Stimulated activated CD4-positive, alpha-beta T cell treated with anti-CD3 and anti-CD28 coated beads, Interleukin-15, amount 100 ng/mL, for 24 hours (primary cell): ENCODE measurements at places on chromosomes 2 and 18.

DNA sequence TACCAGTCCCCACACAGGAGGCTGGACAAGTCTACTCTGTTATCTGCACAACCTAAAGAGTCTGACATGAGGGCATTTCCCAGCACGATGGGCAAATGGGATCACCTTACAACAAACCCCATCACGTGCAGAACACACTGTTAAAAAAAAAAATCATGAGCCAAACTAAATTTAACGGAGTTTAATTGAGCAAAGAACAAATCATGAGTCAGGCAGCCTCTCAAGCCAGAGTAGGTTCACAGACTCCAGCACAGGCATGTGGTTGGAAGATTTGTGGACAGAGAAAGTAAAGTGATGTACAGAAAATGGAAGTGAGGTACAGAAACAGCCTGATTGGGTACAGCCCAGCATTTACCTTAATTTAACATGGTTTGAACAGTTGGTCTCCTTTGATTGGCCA, 59.9 kb downstream of the KYNU start:
- DNase-seq = no peak

- DNase-seq = no peak
These were observed 66.9 kb upstream of the CDC42EP3 start for GRCh38 chr2:37738266-37738885.

GRCh38 chr18:34913837-34914661, 127.2 kb upstream of the MAPRE2 start:
- no peak for DNase-seq

GRCh38 chr2:177731384-177731783, 338.8 kb downstream of the AGPS start:
- no peak for DNase-seq

DNA sequence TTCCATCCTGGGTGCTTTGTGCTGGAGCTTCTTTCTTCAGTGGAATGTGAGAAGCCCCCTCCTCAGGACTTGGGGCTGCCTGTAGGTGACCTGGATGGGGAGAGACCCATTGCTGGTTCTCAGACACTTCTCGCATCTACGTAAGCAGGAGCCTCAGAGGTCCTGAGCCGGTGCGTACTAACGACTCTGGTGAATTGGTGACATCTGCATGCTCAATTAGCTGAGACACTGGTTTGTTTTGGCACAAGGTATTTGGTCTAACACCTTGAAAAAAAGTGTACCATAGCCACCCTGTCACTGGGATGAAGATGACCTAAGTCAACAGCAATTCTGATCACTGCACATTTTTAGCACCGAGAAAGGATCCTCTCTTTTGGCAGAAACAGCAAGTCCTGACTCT, 57.7 kb downstream of the LRRC30 start:
- no peak for DNase-seq

GRCh38 chr18:58290116-58290695, 246.2 kb downstream of the NEDD4L start:
- no peak for DNase-seq

DNA sequence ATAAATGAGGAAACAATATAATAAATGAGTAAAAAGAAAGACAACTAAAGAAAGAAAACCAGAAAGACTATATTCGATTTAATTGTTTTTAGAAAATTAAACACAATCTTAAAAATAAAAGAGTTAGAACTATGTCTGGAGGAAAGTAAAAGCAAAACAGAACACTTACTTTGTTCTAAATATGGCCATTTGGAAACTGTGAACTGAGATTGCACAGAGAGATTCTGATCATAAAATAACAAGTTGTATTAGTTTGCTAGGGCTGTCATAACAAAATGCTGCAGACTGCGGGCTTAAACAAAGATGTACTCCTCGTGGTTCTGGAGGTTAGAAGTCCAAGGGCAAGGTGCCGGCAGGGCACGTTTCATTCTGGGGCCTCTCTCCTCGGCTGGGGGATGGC, 128.1 kb upstream of the AQP4 start:
- no peak for DNase-seq

DNA sequence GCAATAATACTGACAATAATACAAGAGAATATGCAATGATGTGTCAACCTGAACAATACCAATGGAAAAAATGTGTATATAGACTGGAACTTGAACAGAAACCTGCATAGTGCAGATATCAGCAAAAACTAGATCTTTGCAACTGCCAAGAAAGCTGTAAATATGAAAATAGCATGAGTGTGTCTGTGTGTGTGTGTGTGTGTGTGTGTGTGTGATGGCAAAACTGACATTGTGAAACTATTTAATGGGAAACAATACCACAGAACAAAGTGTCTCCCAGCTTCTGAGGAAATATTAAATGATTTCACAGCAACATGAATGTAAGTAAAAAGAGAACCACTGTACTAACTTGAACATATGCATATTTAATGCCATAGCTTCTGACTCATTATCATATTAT, 558.2 kb upstream of the LINC00305 start:
- DNase-seq = no peak

DNA sequence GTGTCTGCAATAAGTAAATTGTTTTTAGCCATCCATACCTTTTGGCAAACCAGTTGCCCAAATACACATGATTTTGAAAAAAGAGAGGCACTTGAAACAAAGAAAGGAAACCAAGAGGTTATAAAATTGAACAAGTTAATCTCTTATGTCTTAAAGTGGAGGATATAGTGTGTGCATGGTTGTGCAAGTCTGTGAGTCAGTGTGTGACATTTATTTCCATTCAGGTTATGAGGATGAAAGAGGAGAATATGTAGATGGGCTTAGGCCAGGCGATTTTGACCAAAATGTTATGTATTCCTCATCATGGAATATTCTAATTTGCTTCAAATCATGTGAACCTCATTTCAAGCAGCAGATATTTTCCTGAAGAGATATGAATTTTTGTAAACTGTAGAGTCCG, 123.3 kb downstream of the SETBP1 start:
- no peak for DNase-seq

GRCh38 chr2:12035956-12036639, 289.7 kb downstream of the LPIN1 start:
- no peak for DNase-seq

DNA sequence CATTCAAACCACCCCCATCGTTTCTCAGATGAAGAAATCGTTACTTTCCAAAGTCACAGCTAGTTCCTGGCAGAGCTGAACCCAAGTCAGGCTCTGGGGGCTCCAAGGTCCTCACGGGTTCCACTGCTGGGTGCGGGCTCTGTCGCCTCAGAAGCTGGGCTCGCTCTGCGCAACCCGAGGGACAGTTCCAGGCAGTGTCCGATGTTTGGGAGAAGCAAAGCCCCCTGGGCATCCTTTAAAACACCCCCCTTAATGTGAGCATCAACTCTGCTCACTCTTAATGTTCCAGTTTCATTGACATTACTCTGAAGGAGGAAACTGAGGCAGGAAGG, 796 bp downstream of the AOX1 start:
- DNase-seq = no peak

DNA sequence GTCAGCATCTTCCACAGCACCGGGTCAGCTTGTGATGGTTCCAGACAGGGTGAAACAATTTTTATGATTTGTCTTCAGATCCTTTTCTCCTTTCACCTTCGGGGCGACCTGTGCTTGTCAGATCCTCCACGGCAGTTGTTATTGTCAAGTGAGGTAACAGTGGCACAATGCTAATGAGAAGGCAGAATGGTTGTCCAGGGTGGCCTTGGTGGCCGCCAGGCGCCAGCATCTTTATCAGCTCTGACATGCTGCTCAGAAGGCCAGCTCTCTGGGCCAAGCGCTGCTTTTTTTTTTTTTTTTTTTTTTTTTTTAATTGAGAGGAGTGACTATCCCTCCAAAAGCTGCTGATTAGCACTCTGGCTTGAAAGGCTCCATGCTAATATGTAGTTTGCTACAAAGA, 52.3 kb upstream of the MGAT5 start:
- no peak for DNase-seq

DNA sequence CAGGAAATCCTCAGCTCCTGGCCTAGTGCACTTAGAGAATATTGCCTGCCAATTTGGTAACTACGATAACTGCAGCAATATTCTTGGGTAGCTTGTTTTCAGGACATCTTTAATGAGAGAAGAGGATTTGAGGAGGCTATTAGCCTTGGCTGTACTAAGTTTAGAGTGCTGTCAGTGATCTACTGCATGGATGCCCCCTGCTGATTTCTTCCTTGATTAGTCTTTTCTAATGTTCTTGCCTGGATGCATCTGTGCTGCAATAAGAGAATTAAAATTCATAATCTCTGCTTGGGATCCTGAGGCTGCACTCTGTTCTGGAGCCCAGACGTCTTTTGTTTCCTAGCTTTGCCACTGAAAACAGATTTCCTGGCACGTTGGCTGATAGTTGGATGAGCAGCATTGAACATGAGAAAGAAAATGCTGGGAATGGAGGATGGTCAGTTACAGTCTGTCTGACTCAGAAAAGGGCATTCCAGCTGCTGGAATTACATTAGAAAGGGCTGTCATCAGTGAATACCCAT, 115.4 kb downstream of the CCDC85A start:
- DNase-seq = no peak

- peak; percentile 9 for DNase-seq
These were observed 102.0 kb downstream of the PLA2R1 start for GRCh38 chr2:159960414-159960813.
